ENCODE measurements at places on chromosomes 7 and 10.

- peak; percentile 13 for DNase-seq
These were observed 51.8 kb upstream of the MRLN start for GRCh38 chr10:59805014-59805413.

GRCh38 chr10:73296946-73297345, 44.5 kb upstream of the MRPS16 start:
- DNase-seq = no peak

- no peak for DNase-seq
These were observed 101.0 kb downstream of the AOAH start for GRCh38 chr7:36623247-36623646.

DNA sequence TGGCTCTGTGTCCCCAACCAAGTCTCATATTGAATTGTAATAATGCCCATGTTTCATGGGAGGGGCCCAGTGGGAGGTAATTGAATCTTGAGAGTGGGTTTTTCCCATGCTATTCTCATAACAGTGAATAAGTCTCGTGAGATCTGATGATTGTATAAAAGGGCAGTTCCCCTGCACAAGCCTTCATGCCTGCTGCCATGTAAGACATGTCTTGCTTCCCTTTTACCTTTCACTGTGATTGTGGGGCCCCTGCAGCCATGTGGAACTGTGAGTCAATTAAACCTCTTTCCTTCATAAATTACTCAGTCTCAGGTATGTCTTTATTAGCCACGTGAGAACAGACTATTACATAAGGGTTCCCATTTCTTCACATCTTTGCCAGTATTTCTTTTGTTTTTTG, 97.1 kb upstream of the CPXM2 start:
- DNase-seq = no peak

- no peak for DNase-seq
These were observed 91.9 kb upstream of the JAZF1 start for GRCh38 chr7:28272461-28272877.

All from HepG2 (cell line).